BE2C (cell line): ENCODE measurements at places on chromosomes 4 and X.

DNA sequence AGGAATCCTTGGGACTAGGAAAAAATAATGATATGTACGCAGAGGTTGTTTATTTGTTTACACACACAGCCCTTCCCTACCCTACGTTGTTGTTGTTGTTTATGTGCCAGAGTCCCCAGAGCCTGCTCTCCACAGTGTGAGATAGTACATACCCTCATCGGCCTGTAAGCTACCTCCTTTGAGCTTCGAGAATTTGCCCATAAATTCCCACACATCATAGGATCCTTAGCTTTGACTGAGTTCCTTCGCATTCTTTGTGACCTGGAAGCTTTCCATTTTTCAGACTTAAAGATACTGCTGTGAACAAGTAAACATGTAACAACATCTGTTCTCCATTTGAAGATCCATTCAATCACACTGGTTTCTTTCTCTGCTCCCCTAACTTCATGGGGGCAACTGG, 114.5 kb downstream of the IRF2 start:
- DNase-seq = no peak

DNA sequence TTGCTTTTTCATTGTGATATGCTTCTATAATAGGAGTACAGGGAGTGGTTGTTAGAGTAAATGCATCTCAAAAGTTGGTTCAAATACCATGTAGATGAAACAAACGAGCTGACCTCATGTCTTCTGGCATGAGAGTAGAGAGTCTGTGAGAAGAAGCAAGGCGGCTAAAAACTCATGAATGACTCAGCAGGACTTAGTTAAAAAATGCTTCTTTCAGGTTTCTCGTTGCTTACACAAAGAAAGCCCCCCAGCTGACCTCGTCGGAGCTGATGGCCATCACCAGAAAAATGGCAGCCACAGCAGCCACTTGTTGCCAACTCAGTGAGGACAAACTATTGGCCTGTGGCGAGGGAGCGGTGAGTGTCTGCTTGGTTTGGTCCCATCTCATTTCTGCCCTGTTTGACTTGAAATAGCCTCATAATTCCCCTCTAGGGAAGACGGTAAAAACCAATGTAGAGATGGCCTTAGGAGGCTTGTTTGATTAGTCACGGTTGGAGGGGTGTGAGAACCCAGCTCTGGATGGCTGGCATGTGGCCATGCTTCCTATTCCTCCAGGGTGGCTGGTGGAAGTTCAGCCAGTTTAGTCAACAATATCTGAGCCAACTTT, 14.5 kb downstream of the AFP start:
- peak; percentile 37 for DNase-seq

DNA sequence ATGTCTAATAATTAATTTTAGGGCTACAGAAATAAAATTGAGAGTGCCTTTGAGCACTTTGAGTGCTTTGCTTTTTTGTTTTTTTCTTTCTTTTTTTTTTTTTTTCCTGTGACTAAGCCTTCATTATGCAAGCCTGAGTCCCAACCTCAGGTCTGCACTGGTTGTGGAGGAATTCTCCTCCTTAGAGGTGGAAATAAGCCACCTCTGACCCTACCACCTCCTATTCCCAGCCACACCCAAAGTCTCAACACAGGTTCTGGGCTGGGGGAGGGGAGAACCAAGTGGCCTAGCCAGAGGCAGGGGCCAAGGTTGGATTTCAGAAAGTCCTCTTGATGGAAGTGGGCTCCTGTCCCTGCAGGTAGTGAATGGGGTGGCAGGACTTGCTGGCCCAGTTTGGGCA, 180.2 kb downstream of the ARAP2 start:
- DNase-seq = no peak

DNA sequence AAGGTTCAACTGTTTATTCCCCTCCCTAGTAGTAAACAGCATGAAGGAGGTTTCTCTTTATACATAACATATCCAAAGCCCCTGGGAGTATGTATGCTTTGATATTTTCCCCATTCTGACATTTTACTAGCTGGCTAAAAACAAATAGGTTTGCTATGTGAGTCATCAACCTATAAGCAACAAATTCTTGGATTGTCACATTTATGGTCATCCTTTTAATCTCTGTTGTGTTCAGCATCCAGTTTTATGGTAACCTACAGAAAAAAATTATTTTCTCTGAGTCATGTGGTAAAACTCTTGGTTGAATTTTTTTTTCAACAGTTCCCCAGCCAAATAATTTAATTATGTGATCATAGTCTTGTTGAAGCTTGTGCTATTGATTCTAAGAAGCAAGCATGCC, 734.1 kb downstream of the ADGRL3 start:
- DNase-seq = no peak

DNA sequence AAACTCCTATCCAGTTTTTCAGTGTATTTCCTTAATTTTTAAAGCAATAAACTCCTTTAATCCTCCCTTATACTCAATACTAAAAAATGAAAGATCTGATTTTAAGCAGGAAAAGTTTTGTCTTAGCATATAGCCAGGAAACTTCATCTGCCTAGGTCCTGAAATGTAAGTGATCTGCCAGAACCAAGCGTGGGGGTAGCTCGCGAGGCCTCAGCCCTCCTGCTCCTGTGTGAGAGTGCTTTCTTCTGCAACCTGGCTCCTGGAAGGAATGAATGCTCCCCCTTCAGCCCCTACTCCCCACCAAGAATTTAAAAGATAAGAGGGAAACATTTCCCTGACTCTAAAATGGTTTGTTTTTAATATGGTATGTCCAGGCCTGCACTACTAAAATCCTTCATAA, 160.1 kb downstream of the CBR4 start:
- no peak for DNase-seq

- DNase-seq = no peak
These were observed 119.0 kb downstream of the TET2 start for GRCh38 chr4:105265689-105266088.

DNA sequence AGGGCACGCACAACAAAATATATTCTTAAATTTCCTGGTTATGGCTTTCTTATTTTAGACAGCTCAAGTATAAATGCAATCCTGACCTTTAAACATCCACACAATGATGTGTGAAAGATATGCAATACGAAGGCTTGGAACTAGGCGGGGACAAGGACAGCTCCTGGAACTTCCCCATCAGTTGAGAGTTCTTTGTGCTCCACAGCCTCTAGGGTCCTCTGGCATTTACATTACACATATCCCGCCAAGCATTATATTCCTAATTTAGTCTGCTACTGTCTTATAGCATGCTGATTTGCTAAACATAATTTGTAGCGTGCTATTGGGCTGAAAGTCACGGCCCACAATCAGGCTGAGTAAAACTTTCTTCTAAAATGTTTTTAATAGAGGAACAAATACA, 74.4 kb downstream of the FTHL17 start:
- DNase-seq = no peak

GRCh38 chrX:110541266-110541665, 182.6 kb downstream of the RTL9 start:
- no peak for DNase-seq

DNA sequence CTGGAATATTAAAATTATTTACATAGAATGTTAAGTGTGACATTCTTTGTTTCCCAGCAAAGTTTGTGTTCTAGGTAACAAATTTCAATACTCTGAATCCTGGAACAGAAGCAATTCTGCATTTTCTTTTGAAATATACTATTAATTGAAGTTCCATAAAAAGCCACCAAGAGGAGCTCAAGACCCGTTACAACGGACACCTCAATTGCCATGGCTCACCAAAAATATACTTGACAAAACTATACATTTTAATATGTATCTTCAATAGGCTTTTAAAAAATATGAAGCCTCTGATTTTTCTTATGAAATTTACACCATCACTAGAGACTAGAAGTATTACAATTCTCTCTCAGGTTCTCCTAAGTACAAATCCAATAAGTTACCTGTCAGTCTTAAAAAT, 111.4 kb downstream of the NYX start:
- no peak for DNase-seq

- DNase-seq = no peak
These were observed 69.1 kb downstream of the PCDH7 start for GRCh38 chr4:30789219-30789671.

DNA sequence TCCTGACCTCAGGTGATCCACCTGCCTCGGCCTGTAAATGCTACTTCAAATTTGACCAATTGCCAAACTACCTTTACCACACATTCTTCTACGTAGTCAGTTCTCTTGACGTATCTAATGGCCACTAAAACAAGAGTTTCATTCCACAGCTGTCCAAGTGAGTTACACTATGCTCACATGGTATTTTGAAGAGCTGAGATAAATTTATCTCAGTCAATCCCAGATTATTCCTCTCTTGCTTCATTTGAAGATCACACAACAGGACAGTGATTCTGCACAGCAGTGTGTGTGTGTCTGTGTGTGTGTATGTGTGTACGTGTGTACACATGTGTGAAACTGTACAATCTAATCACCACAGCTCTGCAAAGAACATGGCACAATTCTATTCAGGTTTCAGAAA, 133.4 kb downstream of the APBB2 start:
- DNase-seq = no peak

DNA sequence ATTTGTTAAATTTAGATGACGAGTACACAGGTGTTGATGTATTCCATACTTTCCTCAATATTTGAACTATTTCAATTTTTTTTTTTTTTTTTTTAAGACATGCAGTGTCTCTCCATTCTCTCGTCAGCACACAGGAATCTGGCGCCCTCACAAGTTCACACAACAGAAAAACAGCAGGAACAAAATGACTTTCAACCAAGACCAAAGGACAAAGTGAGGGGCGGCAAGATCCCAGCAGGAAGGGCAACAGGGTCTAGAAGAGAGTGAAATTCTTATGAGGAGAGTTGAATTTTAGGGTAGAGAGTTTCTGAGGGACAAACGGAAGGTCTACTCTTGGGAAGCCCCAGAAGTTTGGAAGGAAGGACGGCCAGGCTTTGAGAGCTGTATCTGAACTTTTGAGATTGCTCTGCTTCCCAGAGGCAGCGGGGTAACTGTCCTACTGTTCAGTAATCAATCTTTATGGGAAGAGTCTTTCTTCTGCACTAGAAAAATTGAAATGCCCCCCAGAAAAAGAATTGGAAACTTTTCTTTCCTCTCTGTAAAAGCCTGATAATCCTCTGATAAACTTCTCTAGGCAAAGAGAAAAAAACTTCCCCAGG, 760.2 kb downstream of the RAB28 start:
- no peak for DNase-seq

- no peak for DNase-seq
These were observed 50.4 kb downstream of the MID1 start for GRCh38 chrX:10569946-10570345.

DNA sequence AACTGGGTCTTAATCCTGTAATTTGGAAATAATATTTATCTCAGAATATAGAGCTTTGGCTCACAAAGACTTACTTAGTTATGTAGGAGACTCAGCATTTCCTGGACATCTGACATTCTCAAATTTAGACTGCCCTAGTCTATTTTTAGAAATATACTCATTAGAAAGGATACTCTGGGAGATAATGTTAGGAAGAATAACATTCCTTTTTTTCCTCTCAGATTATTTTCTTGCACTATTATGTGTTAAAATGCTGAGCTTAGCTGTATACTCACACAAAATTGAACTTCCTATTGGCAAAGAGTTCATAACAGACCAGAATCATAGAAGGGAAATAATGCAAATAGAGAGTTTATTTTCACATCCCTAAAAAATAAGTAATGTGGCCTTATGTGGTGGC, 1424.9 kb upstream of the PCDH7 start:
- DNase-seq = no peak

- DNase-seq = no peak
These were observed 71.3 kb upstream of the PUDP start for GRCh38 chrX:7219153-7219705.

GRCh38 chr4:77065382-77065781, 10.4 kb downstream of the CCNI start:
- no peak for DNase-seq

GRCh38 chrX:2679534-2680485, 11.3 kb upstream of the CD99 start:
- no peak for DNase-seq

- no peak for DNase-seq
These were observed 157.9 kb downstream of the MAGEB5 start for GRCh38 chrX:26373829-26374228.

- no peak for DNase-seq
These were observed 72.5 kb downstream of the YIPF7 start for GRCh38 chr4:44578954-44579353.

DNA sequence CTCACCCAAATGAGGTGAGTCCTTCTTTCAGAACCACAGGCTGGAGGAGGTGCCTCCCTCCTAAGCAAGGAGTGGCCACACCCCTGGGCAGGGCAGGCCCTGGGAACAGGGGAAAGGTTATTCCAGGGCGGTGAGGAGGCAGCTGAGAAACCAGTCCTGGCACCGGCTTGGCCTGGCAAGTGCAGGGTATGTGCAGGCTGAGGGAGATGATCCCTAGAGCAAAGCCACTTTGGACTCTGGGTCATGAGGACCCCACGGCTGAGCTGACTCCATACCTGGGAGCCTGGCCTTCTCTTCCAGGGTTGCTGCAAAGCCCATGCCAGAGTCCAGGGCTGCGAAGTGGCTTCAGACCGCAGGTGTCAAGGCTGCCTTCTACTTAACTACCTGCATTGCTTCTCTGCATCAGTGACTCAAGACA, 49.5 kb upstream of the HELT start:
- DNase-seq = no peak

DNA sequence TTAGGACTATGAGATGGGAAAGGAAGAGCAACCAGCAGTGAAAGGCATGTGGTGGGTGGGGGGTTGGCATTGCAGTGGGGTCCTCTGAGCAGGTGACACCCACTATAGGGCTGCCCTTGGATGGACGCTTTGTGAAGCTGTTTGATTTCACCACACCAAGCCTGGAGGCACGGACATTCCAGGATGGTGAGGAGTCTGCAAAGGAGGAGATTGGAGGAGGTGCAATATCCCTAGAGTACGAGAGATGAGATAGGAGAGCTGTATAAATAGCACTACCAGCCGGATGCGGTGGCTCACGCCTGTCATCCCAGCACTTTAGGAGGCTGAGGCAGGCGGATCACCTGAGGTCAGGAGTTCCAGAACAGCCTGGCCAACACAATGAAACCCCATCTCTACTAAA, 42.3 kb downstream of the SHOX start:
- DNase-seq = no peak

GRCh38 chrX:49106296-49106695, 17.2 kb downstream of the GPKOW start:
- no peak for DNase-seq

DNA sequence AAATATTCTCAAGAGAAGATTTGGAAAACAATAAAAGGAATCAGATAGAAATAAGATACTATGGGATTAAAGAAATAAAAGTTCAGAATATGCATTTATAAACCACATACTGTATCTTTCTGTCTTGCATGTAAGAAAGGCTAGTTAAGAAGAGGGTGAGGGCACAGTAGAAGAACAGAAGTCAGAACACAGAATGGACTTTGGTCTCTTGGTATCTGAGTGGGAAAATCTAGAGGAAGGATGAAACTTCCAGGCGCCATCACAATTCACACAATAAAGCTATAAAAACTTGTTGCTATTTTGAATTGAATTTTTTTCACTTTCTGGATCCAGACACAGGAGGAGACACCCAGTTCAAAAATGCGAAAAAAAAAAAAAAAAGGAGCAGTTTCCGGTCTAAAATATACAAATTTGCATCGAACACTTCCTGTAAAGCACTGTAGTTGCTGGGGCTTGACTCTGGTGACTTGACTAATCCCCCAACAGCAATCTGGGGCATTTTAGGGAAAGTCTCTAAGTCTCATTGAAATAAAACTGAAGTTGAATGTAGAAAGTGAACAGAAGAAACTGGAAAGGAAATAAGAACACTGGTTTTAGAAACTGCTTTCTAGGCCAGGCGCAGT, 8.1 kb upstream of the NAAA start:
- DNase-seq = no peak

GRCh38 chrX:38214551-38215531, 5.8 kb downstream of the SRPX start:
- no peak for DNase-seq

GRCh38 chrX:79268788-79269187, 98.3 kb downstream of the ITM2A start:
- DNase-seq = no peak
